ENCODE measurements at places on chromosomes 13 and 19.

DNA sequence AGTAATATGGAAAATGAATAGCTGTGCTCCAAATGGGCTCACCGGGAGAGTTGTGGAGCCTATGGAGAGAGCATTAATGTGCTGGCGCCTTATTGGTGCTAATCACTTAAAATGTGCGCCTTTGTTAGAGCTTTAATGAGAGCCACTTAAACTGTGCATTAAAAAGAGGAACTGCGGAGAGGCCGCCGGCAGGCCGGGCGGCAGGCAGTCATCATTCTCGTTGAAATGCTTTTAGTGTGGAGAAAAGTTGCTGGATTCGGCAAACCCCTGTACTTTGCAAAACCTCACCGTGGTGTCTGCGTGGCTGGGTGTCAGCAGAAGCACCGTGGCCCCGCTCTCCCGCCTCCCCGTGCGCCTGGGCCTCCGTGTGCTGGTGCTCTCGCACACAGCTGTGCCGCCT, 105.5 kb downstream of the KDM4B start:
- DNase-seq = peak; percentile 57

DNA sequence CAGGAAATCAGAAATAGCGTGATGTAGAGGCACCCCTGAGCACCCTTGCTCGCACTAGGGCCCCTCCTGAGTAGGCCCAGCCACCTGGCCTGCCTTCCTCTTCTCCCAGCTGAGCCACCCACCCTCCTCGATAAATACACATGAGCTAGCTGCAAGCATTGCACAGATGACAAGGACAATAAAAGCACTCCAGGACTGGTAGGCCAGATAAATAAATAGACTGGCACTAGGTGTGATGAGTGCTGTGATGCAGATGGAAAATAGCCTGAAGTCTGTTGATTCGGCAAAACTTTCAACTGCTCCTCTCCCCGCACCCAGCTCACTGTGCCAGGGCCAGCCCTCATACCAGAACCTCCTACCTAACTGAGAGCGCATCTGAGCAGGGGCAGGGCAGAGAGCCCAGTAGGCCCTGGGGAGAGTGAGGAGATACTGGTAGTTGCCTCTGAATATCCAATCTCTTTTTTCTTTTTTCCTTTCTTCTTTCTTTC, 54.5 kb upstream of the GPI start:
- DNase-seq = no peak

- no peak for DNase-seq
Observed at GRCh38 chr13:47067306-47067705, 170.5 kb upstream of the HTR2A start.

DNA sequence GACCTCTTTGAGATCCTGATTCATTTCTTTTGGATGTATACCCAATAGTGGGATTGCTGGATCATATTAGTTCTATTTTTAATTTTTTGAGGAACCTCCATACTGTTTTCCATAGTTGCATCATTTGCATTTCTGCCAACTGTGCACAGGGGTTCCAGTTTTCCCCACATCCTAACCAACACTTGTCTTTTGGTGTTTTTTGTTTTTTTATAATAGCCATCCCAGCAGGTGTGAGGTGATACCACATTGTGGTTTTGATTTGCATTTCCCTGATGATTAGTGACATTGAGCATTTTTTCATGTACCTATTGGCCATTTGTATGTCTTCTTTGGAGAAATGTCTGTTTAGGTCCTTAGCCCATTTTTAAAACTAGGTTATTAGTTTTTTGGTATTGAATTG, 18.8 kb upstream of the GPR183 start:
- no peak for DNase-seq

DNA sequence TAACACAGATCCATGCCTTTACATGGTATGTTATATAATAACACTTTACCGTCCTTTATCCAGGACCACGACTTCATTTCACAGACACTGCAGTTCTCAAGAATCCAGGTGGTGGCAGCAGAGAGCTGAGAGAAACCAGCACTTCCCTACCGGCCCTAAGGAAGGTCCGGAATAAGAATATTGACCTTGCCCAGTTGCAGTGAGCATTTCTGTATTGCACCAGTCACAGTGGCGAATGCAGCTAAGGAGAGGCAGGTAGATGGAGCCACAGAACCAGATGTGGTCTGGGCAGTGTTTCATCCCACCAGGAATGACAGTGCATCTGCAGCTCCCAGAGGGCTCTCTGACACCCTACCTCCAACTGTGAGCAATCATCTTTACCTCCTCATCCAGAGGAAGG, 44.6 kb downstream of the ZNF787 start:
- peak; percentile 72 for DNase-seq

- no peak for DNase-seq
Observed at GRCh38 chr19:8665468-8666213, 33.0 kb downstream of the ACTL9 start.
